Thymus (tissue), 14 donors: ENCODE measurements at places on chromosomes 2 and 18. TPM values are rescaled to one million over a fixed set of nuclear protein-coding genes. Genes with fewer than 3 reads are reported as not detected.

Gene GALM
- 12.0 TPM for total RNA-seq

Gene AOX1
- total RNA-seq = 0.42 TPM

Gene REG3G
- 0.09 TPM for total RNA-seq

Gene CCDC74B
- total RNA-seq = 2.9 TPM

Gene ASXL3
- total RNA-seq = 0.42 TPM

Gene ZBTB7C
- total RNA-seq = 0.14 TPM

Gene NR4A2
- 0.61 TPM for total RNA-seq

Gene MRPL19
- 37.3 TPM for total RNA-seq

GRCh38 chr2:197504512-197504911 is 4.3 kb downstream of the HSPE1 start:
- DNase-seq = no peak

- no peak for DNase-seq
These were observed 157.6 kb downstream of the LPIN1 start for GRCh38 chr2:11904029-11904428.

DNA sequence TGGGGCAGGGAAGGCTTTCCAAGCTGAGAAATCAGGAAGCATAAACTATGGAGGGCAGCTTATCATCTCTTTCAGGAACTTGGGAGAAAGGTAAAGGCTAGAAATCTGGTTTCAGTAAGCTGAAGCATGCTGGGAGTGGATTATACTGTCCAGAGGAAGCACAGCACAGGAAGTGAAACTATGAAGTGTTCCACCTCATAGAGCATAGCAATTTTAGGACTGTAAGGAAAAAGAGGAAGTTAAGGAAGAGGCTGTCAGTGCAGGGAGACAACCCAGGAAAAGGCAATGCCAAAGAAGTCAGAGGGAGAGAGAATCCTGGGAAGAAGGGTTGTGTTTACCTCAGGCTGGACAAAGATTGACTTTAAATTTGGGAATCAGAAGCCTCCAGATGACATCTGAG is 51.9 kb downstream of the EFEMP1 start:
- no peak for DNase-seq

GRCh38 chr2:215505044-215505786 is 69.3 kb upstream of the FN1 start:
- DNase-seq = no peak

GRCh38 chr2:128492966-128493811 is 174.5 kb upstream of the HS6ST1 start:
- DNase-seq = no peak

DNA sequence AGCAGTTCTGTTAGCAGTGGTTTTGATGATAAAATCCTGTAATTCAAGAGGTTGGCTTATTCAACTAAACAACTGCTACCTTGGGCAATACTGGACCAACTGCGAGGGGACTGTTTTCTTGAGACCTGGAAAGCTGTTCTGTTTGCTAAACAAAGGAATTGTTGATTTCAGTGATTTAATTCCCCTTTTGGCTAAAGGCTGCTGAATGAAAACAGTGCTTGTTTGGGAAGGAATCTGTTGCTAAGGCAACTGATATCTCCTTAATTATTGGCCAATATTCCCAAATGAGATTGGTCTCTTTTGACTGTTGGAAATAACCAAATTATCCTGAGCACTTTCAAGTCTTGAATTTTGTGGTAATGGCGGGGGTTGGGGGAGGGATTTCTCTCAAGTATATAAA is 136.8 kb downstream of the CAMKMT start:
- no peak for DNase-seq

- no peak for DNase-seq
These were observed 139.4 kb upstream of the GLI2 start for GRCh38 chr2:120596191-120596811.

DNA sequence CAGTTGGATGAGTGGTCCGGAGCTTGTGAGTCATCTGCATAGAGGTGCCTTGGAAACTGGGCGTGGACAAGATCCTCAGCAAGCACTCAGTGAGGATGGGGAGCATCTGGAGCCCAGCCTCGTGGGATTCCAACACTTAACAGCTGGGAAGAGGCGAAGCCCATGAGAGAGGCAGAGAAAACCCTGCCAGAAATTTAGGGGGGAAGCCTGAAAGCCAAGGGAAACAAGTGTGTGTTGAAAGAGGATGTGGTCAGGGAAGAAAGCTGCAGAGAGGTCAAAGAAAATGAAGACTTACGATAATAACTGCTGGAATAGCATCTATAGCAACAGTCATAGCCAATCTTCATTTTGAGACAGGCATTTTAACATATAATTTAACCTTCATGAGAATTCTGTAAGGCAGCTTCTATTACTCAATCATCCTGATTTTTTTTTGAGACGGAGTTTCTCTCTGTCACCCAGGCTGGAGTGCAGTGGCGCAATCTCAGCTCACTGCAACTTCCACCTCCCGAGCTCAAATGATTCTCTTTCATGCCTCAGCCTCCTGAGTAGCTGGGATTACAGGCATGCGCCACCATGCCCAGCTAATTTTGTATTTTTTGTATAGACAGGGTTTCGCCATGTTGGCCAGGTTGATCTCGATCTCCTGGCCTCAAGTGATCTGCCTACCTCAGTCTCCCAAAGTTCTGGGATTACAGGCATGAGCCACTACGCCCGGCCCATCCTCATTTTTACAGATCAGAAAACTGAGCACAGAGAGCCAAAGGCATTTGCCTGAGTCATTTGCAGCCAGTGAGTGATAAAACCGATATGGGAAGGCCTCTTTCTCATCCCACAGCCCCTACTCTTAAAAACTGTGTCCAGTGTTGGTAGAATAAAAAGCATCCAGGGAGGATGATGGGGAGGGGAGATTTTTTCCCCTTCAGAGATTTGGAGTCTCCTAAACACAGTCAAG is 214.4 kb upstream of the EPAS1 start:
- DNase-seq = no peak

DNA sequence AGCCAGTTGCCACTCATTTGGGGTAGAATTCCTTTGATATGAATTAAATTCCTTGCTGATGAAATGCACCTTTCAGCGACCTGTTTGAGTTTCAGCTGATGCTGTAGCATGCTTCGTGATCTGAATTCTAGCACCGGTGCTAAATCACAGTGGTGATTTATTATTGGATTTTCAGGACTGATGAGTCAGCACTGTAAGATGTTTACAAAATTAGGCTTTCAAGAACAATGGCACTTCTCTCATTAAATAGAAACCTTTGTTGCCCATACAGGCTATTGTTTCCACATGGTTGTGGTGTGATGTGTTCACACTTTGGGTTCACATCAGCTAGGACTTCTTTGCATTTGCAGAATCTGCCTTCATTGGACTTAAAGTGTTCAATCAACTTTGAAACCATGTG is 687.7 kb downstream of the ARHGAP15 start:
- DNase-seq = no peak

DNA sequence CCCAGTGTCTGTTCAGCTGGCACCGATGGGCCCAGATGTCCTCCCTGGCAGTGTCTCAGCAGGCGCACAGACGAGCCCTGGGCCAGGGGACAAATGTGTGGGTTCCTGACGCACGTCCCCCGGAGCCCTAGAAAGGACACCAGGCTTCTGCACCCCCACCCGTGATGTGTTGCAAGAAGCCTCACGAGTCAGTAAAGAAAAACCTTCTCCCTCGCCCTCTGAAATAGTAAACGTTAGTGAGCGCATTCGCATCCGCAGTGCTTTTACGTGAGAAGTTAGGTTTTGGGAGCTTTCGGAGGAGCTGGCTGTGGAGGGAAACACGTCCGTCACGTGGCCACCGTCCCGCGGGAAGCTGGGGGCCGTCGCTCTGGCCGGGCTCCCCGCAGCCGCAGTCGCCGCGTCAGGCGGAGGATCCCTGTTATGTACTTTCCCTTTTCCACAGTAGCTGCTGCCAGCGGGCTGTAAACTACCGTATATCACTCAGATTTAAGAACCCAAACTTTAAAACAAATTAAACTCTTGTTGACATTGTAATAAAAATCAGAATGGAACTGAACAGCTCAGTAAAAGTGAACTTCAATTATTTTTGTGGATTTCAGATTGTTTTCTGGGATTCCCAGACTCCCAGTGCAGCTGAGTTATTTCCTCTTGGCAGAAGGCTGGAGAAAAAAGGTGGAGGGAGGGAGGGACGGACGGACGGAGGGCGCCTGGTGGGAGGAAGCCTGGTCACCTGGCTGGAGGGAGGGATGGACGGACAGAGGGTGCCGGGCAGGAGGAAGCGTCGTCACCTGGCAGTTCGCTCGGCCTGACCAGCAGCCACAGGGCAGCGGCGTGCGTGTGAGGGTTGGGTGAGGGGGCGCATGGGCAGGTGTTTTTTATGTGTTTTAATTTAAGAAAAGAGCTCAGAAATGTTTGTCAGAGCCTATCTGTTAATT is 112.1 kb downstream of the NFATC1 start:
- DNase-seq = no peak

GRCh38 chr2:45925636-45926366 is 274.3 kb downstream of the PRKCE start:
- DNase-seq = no peak

DNA sequence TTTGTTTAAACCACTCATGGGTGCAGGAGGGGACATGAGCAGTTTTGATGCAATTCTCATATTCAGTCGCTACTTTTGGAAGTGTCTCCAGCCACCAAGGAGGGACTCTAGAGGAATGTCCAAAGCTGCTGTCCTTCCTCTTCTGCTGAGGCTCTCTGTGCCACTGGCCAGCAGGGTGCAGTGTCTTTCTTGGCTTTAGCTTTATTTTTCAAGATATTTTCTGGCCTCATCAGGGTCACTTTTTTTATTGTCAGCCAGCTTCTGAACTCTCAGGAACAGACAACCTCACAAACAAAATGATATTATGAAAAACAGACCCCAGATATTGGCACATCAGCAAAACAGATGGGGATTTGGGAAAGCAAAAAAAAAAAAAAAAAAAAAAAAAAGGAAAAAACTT is 289.3 kb upstream of the ZSWIM2 start:
- no peak for DNase-seq

- no peak for DNase-seq
These were observed 835.3 kb downstream of the EPHA4 start for GRCh38 chr2:220736778-220737177.

GRCh38 chr2:25230198-25230947 is 62.0 kb upstream of the POMC start:
- DNase-seq = no peak

DNA sequence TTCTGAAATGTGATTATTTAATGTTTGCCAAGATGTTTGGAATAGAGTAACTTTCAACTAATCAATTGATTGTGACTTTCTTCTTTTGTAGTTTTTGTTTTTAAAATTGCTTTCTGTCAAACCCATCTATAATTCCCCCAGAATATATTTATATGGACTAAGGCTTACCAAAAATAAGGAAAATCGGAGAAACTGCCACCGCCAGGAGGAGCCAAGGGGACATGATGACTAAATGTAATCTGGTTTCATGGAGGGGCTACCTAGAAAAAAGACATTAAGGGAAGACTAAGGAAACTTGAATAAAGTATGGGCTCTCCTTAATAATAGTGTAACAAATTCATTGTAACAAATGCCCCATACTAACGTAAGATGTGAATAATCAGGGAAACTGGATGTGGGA is 19.5 kb downstream of the BOLA3 start:
- DNase-seq = no peak

- no peak for DNase-seq
These were observed 26.5 kb upstream of the SMCHD1 start for GRCh38 chr18:2629003-2629402.

GRCh38 chr18:49161627-49162026 is 210.9 kb upstream of the SMAD7 start:
- DNase-seq = no peak

GRCh38 chr2:206766057-206766930 is 888 bp downstream of the FASTKD2 start:
- DNase-seq = no peak

- no peak for DNase-seq
These were observed 5.7 kb upstream of the PIK3C3 start for GRCh38 chr18:41949206-41949920.

GRCh38 chr2:70325875-70326274 is 24.0 kb upstream of the FAM136A start:
- DNase-seq = no peak
